Aortic smooth muscle cell (primary cell): ENCODE measurements at places on chromosomes 5 and 9. TPM values are rescaled to one million over a fixed set of nuclear protein-coding genes. Genes with fewer than 3 reads are reported as not detected.

Gene BAAT
- total RNA-seq, result not detected in 2 replicates

Gene TPRN
- total RNA-seq, result 5.2 and 5.8 TPM in 2 replicates

Gene SUB1
- 90.9 and 171 TPM in 2 replicates for total RNA-seq

Gene ECM2
- total RNA-seq, result 8.2 and 22.3 TPM in 2 replicates

Gene C7
- 2.4 and 15.2 TPM in 2 replicates for total RNA-seq

Gene RNF180
- total RNA-seq, result 6.1 and 8.2 TPM in 2 replicates

Gene THBS4
- 0.56 and 1.3 TPM in 2 replicates for total RNA-seq

Gene FBP2
- 0.06 TPM in 1 of 2 replicates, not detected in the other for total RNA-seq

Gene DRD1
- 0.12 and 0.53 TPM in 2 replicates for total RNA-seq

Gene NRARP
- 0.25 and 0.53 TPM in 2 replicates for total RNA-seq

Gene SMC5
- 23.6 and 25.8 TPM in 2 replicates for total RNA-seq

Gene ACSL6
- total RNA-seq, result 0.25 TPM in 1 of 2 replicates, not detected in the other

Gene CNTNAP3
- 56.5 and 76.5 TPM in 2 replicates for total RNA-seq

Gene SV2C
- under 0.01 TPM in 1 of 2 replicates, not detected in the other for total RNA-seq

Gene AJM1
- total RNA-seq, result 1.1 TPM in 2 replicates

Gene C5
- 8.2 and 10.9 TPM in 2 replicates for total RNA-seq

Gene IRX2
- 0.62 and 3.7 TPM in 2 replicates for total RNA-seq

Gene CARTPT
- total RNA-seq, result not detected in 2 replicates

Gene INSL4
- total RNA-seq, result under 0.01 TPM in 1 of 2 replicates, not detected in the other

Gene ARL14EPL
- total RNA-seq, result not detected in 2 replicates

Gene CDX1
- 0.12 and 0.13 TPM in 2 replicates for total RNA-seq

Gene CCL28
- 1.1 and 1.6 TPM in 2 replicates for total RNA-seq

Gene ADAMTS13
- 1.8 and 2.0 TPM in 2 replicates for total RNA-seq

Gene SURF2
- total RNA-seq, result 13.9 and 21.3 TPM in 2 replicates

Gene SLC27A6
- 0.06 TPM in 1 of 2 replicates, not detected in the other for total RNA-seq

Gene SPATA31E1
- not detected in 2 replicates for total RNA-seq
